ENCODE measurements at places on chromosomes 3 and 15. TPM values are rescaled to one million over a fixed set of nuclear protein-coding genes. Genes with fewer than 3 reads are reported as not detected.

DNA sequence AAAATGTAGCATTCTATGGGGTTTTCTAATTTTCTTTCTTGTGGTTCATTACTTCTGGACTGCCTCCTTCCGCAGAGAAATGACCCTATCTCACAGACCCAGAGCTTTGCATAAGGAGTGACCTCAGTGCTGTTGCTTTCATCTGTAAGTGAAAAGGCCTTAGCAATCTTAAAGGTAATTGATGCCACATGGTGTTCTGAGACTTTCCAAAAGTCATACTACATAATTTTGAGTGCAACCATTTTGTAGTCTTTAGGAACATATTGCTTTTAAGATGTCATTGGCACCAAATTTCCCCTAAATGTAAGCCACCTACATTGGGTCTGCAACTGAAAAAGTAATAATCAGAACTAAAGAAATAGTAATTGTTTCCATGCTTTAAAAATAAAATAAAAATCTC lies 9.2 kb upstream of the HHLA2 start:
- no peak for DNase-seq

ZPLD1 gene
- total RNA-seq, result 0.10 TPM

GRCh38 chr15:67185621-67186225 lies 68.7 kb downstream of the AAGAB start:
- DNase-seq, result no peak

SI gene
- not detected for total RNA-seq

- no peak for DNase-seq
Observed at GRCh38 chr15:83612898-83613635, 40.9 kb upstream of the ADAMTSL3 start.

GOLGA8S gene
- total RNA-seq, result 0.65 TPM

SERINC4 gene
- total RNA-seq, result 0.34 TPM

DNA sequence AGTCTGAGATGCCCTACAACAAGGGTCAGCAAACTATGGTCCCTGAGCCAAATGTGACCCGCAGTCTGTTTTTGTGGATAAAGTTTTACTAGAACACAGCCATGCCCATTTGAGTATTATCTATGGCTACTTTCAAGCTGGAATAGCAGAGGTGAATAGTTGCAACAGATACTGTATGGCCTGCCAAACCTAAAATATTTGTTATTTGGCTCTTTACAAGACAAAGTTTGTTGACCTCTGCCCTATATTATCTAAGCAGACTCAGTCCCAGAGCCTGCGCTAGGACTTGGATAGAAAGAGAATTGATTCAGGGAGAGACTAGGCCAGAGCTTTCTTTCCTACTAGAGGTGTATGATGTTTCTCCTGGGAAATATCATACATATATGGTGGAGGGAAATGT lies 81.7 kb upstream of the NMNAT3 start:
- no peak for DNase-seq

DNA sequence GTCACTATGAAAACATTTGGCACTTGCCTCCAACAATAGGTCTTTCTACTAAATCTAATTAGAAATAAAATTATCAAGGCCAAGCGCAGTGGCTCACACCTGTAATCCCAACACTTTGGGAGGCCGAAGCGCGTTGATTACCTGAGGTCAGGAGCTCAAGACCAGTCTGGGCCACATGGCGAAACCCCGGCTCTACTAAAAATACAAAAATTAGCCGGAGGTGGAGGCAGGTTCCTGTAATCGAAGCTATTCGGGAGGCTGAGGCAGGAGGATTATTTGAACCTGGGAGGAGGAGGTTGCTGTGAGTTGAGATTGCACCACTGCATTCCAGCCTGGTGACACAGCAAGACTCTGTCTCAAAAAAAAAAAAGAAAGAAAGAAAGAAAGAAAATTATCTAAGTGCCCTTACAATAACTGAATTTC lies 1.6 kb upstream of the PLD1 start:
- no peak for DNase-seq

CHSY1 gene
- total RNA-seq, result 47.0 TPM

SSUH2 gene
- 0.55 TPM for total RNA-seq

DNA sequence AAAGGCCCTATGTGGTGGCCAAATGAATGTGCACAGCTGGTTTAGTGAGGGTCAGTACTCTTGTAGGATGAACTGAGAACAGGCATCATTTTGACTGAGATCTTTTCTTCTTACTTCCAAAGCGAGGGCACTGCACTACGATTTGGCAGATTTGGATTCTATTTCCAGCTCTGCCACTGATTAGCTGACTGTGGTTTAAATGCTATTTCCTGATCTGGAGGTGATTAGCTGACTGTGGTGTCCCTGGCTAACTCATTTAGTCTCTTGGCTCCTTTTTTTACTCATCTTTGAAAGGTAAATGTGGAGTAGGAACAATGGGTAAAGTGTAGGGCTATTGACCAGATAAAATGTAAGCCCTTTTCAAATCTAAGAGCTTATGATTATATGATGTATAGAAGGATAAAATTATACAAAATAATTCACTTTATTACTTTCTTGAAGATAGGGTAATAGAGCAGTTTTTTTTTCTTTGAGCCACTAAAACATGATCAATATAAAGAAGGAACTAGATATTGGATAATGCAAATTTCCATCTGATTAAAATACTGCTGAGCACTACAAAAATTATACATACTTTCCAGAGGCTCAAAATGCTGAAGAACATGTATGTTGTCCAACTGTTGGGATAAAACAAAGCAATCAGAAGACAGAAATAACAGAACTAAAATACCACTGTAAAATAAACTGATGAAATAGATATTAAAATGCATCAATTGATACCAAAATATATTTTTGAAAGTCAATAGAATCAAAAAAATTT lies 39.7 kb upstream of the PLOD2 start:
- DNase-seq, result no peak

DNA sequence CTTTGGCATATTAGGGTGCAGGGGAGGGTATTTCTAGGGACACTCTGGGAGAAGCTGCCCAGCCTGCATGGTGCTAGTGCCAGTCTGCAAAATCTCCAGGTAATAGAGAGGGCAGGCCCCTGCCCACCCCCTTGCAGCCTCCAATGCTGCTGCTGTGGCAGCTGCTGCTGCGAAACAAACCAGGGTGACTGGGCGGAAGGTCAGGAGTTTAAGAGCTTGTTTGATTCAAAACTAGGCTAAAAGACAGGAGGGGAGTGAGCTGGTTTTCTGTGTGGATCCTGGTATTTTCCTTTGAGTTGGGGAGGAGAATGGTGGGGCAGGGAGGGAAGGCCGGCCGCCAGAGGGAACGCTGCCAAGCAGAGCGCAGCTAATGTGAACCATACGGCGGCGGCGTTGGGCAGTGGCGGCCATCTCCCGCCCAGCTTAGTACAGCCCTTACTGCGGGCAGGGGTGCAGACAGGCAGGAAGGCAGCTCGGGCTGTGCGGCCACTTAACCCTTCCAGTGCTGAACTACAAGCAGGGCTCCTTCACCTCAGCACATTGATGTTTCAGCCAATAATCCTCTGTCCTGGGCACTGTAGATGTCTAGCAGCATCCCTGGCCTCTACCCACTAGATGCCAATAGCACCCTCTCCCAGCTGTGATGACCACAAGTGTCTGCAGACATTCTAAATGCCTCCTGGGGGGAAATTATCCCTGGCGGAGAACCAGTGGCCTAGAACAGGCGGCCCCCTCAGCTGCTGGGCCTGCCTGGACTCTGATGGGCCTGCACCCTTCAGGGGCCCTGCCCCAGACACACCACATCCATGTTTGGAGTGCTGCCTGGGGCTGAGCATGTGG lies 125.7 kb downstream of the EEFSEC start:
- peak; percentile 76 for DNase-seq

GRCh38 chr3:84904212-84904611 lies 54.6 kb upstream of the CADM2 start:
- no peak for DNase-seq

GASK1A gene
- 14.6 TPM for total RNA-seq

DNA sequence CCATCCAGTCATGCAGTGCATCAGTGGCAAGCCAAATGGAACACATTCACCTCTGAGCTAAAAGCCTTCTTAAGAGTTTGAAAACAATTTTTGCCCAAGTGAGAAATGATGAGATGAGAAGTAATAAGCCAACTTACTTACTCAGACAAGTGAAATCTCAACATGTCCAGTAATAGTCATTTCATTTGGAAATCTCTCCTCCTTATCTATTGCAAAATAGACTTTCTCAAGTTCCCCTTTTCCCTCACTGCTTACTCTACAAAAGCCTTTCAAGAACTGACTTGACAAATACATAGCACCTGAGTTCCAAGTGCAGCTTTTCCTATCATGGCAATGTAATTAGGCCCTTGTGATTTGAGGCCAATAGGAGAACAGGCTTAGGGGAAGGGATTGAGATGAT lies 282.3 kb downstream of the SLC9A9 start:
- DNase-seq, result no peak

- DNase-seq, result no peak
Observed at GRCh38 chr15:80660119-80660518, 35.0 kb upstream of the ABHD17C start.

ABI3BP gene
- 43.0 TPM for total RNA-seq

TSC22D2 gene
- total RNA-seq, result 57.9 TPM

RLBP1 gene
- total RNA-seq, result not detected

GRCh38 chr3:98039322-98040024 lies 4.4 kb upstream of the GABRR3 start:
- no peak for DNase-seq

DNA sequence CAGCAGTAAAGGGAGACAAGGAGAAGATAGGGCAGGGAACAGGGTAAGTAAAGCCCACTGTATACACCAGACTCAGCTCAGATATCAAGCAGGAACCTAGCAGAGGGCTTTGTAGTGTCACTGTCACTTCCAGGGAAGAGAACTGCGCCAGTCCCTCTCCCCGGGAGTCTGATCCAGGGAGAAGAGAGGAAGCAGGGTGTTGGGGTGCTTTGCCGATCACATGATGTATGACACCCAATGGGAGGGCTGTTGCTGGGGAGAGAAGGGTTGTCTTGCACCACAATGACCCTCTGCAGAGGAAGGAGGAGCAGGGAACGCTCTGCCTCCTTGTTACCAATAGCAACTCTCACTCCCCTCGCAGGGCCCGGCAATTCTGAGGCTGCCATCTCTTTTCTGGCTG lies 147.2 kb upstream of the SLC2A2 start:
- no peak for DNase-seq

DNA sequence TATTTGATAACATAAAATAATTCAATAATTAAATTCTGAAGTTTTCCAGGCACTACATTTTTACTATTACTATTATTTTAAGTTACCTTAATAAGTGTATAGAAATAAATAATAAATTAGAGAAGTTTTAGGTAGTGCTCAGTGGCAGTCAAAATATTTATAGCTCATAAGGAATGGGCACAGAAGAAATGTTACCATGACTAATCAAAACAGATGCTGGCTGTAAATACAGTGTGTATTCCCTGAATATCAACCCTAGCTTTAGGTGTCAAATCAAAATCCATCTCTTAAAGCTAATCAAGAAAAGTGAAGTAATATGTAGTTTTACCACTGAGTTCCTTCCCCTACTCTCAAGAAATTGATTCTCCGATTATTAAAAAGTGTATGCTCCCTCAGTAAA lies 35.5 kb downstream of the ZBTB20 start:
- DNase-seq, result no peak

- peak; percentile 40 for DNase-seq
Observed at GRCh38 chr15:40055576-40056293, 16.8 kb upstream of the SRP14 start.

DNA sequence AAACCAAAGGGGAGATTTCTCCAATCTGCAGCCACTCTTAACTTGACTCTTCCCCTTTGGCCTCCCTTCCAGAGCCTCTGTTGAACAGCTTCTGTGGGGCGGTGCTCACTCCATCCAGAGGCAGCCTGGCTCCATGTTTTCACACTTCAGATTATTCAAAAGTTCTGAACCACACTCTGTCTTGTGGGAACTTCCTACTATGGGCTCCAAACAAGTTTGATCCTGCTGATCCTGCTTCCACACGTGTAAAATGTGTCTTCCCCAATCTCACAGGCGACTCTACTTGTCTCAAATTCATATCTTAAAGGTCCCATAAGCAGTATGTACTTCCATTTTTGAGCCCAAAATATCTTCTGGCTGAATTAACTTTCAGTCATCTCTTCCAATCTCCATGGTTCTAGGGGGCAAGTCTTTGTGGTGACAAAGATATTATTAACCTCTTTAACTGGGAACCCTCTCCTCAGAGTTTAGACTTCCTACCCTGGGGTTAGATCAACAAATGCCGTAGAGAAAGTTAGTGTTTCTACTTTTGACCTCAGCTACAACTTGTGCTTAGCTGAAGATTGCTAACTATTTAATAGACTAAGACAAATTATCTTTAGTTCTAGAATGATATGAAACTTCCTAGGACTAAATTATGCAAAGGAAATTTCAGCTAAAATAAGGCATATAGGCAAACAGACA lies 176.3 kb upstream of the BCL6 start:
- DNase-seq, result no peak

DNA sequence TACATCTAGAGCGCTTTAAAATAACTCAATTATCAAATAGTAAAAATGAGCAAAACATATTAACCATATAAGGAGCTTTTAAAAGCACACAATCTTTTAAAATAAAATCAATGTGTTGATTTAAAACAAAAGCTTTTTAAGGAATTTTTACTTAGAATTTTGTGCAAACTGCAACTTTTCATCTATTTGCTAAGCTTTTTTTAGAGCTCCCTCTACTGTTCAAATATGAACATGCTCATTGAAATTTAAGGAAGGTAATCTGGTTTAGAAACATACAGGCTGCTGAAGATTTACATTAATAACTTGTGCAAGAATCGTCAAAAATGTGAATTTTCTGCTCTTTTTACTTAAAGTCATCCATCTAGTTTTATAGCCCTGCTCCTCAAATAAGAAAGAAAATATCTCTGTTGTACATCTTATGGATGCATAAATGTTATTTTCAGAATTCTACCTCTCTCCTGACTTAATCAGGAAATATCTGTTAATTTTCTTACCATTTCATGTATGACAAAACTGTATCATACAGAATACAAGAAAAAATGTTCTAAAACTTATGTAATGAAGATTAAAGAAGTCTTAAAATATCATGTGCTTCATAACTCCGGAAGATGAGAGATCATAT lies 469.4 kb upstream of the ROBO2 start:
- no peak for DNase-seq

COL6A5 gene
- total RNA-seq, result not detected

DNA sequence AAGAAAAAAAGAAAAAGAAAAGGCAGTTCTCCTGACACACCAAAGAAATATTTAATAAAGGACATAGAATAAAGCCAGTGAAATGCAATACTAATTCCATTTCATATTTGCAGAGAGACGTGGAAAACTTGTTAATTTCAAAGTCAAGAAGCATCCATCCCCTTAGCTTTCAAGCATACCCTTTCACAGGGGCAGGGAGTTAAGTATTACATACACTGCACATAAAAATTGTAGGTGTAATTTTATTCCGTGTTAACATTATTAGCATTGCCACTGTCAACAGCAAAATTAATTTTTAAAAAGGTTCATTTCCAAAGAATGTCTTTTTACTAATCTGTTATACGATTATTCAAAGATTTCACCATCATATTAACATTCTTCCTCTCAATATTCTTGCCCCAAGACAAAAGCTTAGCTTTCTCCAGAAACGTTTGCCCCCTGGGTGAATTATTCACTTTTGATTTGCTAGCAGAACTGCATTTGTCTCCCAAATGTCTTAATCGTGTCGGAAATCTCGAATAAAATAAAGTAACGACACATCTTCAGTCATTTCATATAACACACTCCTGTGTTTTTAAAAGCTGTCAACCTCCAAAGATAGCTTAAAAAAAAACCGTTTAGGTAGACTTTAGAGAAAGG lies 517.9 kb downstream of the MECOM start:
- DNase-seq, result no peak

Data from ureter (tissue), 1 donor.